CD4-positive, CD25-positive, alpha-beta regulatory T cell (primary cell): ENCODE measurements at places on chromosomes 1 and 21. TPM values are rescaled to one million over a fixed set of nuclear protein-coding genes. Genes with fewer than 3 reads are reported as not detected.
A peak's percentile ranks its signal among the peaks of the same experiment; 100 is the strongest.

The SLC1A7 gene
- total RNA-seq, result not detected

The ITPKB gene
- 216 TPM for total RNA-seq

The KIF26B gene
- not detected for total RNA-seq

DNA sequence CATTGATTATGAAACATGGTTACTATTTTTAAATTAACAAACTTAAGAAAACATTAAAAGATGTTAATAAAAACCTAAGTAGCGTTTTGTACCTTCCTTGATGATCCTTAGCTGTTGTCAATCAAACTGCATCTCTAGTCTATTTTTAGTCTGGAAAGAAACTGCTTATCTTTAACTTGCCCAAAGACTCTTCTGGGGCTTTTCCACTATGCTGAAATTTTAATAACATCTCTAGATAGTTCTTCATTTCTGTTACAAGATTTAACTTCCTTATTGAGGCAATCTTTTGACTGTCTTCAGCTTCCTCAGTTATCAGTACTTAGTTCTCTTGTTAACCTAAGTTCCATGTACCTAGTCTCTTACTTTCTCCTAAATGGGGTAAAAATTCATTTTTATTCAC, 135.9 kb upstream of the HMCN1 start:
- H3K27me3 ChIP-seq, result no peaks in the 10 kb centered on the region
- no peak for DNase-seq
- H3K4me1 ChIP-seq, result peaks cover 14% of the 10 kb centered on the region
- H3K4me3 ChIP-seq, result no peak overlapping the region
- no peaks in the 10 kb centered on the region for H3K36me3 ChIP-seq

GRCh38 chr1:24151175-24151533, 8.2 kb upstream of the IL22RA1 start:
- DNase-seq, result peak; percentile 2
- no peak overlapping the region for H3K4me3 ChIP-seq
- H3K36me3 ChIP-seq, result no peaks in the 10 kb centered on the region
- H3K27me3 ChIP-seq, result peaks cover 9% of the 10 kb centered on the region
- H3K4me1 ChIP-seq, result peaks cover 10% of the 10 kb centered on the region

GRCh38 chr1:99397029-99397428, 132.7 kb downstream of the PLPPR4 start:
- H3K4me3 ChIP-seq, result no peak overlapping the region
- H3K27me3 ChIP-seq, result no peaks in the 10 kb centered on the region
- no peak overlapping the region for H3K27ac ChIP-seq
- DNase-seq, result no peak
- no peaks in the 10 kb centered on the region for H3K36me3 ChIP-seq

DNA sequence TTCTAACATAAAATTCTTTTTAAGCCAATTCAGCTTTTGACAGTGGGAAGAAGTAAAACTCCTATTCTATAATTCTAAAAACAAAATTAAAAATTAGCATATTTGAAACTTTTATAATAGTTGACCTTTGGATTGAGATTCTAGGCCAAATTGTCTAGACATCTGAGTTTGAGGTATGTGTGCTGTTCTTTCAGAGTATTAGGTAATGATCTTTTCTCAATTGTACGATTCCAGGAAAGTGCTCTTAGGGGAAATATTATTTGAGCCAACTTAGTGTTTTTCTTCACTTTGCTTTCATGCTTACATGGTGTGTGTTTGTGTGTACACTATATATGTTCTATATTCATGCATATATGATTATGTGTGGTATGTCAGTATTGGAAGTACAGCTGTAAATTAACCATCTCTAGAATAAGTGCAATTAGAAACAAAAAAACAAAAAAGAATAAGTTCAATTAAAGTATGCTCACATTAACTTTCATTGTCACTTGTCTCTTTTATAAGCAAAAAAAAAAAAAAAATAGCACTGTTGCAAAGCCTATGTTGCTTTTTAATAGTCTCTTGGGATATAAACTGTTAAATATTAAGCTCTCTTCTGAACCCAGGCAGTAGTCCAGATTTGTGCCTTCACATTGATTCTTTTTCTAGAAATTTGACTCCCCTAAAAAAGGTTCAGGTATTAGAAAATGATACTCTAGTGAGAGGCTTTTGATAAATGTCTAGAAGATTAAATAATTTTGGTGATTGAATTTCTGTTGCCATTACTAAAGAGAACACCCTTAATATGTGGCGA, 132.2 kb downstream of the ATP5PO start:
- no peak for DNase-seq
- H3K4me3 ChIP-seq, result no peak overlapping the region
- no peaks in the 10 kb centered on the region for H3K4me1 ChIP-seq
- no peaks in the 10 kb centered on the region for H3K27me3 ChIP-seq
- H3K36me3 ChIP-seq, result no peaks in the 10 kb centered on the region
- no peak overlapping the region for H3K27ac ChIP-seq

The TBX15 gene
- total RNA-seq, result not detected

DNA sequence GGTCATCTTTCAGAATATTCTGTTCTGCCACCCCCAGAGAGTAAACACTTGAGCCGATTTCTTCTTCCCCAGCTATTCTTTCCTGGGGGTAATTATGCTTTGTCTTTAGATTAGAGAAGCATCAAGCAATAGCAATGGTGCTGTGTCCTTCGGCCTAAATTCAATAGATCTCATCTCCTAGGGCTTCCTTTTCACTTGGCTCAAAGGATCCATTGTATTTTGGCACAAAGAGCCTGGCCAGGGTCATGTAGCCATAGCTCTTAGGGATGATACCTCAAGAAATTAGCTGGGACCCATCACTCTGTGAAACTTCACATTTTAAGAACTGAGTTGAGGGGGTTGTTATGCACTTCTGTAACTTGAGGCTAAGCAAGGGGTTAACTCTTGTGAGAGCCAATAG, 27.0 kb downstream of the MRPS6 start:
- H3K27ac ChIP-seq, result no peak overlapping the region
- no peak for DNase-seq
- peaks cover 26% of the 10 kb centered on the region for H3K36me3 ChIP-seq
- no peak overlapping the region for H3K4me3 ChIP-seq
- no peaks in the 10 kb centered on the region for H3K4me1 ChIP-seq

The SPRR3 gene
- not detected for total RNA-seq

DNA sequence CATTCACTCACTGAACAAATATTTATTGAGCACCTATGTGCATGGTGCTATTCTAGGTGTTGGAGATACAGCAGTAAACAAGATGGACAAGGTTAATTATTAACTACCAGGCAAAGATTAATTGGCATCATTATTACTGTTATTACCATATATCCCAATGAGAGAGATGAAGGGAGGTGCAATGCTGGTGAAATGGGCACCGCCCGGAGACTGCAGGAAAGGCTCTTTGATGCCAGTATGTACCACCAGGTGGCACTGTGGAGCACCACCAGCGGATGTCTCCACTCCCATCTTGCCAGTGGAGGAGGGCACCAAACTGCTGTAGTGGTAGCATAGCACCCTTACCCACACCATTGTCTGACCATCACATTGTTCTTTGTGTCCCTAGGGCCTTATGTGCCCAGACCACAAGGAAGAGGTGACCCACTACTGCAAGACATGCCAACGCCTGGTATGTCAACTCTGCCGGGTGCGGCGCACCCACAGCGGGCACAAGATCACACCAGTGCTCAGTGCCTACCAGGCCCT, 3.0 kb downstream of the TRIM46 start:
- H3K4me1 ChIP-seq, result peaks cover 37% of the 10 kb centered on the region
- H3K36me3 ChIP-seq, result peaks cover 12% of the 10 kb centered on the region
- no peaks in the 10 kb centered on the region for H3K27me3 ChIP-seq
- DNase-seq, result peak; percentile 86
- no peak overlapping the region for H3K27ac ChIP-seq

The BEND5 gene
- 2.2 TPM for total RNA-seq

DNA sequence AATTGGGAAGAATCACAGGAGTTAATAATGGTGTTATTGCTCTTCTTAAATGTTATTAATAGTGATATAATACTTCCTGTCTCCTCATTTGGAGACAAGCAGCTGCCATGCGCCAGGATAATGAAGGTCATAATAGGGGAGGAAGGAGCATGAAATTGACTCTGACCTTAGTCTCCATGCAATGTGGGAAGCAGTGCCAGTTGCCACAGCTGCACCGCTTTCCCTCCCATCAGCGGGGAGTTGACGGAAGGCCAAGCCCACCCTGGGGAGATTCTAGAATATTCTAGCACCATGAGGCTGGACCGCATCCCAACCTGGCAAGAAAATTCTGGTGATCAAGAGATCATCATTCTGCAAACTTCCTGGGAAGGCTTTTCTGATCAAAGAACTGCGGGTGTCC, 11.0 kb upstream of the OLIG1 start:
- H3K4me1 ChIP-seq, result no peaks in the 10 kb centered on the region
- no peak overlapping the region for H3K4me3 ChIP-seq
- peaks cover 9% of the 10 kb centered on the region for H3K27me3 ChIP-seq
- H3K27ac ChIP-seq, result no peak overlapping the region
- H3K36me3 ChIP-seq, result no peaks in the 10 kb centered on the region
- DNase-seq, result no peak

DNA sequence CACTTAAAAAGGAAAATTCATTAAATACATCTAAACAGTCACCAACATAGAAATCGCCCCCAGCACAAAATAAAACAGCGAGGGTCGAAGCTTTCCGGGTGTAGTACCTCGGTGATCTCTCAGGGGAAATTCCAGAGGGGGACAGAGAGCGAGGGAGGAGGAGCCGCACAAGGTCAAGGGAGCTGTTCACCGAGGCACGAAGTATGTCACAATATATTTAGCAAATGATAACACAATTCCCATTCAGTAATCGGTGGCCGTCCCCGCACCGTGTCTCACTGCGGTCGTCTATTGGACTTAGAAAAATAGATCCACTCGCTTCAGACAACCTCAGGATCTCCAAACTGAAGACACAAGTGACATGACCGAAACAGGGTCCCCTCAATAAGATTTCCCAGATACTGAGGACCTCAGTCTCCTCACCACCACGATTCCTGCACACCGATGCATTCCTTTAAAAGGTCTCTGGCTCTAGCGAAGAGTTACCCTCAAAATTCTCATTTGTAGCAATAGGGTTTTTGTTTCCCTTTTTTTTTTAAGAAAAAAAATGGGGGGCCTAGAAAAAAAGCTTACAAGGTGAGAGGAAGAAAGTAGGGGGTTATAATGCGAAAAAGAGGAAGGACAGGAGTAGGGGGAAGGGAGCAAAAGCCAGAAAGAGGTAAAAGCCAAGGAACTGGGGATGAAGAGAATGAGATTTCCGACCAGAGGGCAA, 1.1 kb downstream of the LPGAT1 start:
- H3K27me3 ChIP-seq, result no peaks in the 10 kb centered on the region
- H3K4me3 ChIP-seq, result peak overlapping the region; percentile 64
- peaks cover 31% of the 10 kb centered on the region for H3K4me1 ChIP-seq
- no peak for DNase-seq
- H3K27ac ChIP-seq, result no peak overlapping the region

DNA sequence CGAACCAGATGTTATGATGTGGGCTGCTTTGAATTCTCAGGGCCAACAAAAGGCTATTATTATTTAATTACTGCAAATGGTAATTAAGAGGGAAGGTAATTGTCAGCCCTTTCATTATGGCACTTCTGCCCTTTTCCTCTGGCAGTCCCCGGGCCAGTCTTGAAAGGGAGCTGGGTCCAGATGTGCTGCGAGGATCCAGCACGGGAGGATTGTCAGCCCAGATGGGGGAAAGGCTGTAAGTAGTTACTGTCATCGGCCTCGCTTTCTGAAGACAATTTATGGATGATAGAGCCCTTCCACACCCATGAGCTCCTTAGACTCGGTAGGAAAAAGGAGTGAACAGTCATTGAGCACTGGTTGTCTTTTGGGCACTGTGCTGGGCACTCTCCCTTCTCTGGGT, 8.7 kb upstream of the ZNF362 start:
- no peaks in the 10 kb centered on the region for H3K4me1 ChIP-seq
- no peaks in the 10 kb centered on the region for H3K36me3 ChIP-seq
- no peak for DNase-seq
- no peak overlapping the region for H3K27ac ChIP-seq
- H3K4me3 ChIP-seq, result no peak overlapping the region

GRCh38 chr1:175881246-175881976, 138.0 kb upstream of the TNR start:
- H3K27ac ChIP-seq, result no peak overlapping the region
- H3K27me3 ChIP-seq, result no peaks in the 10 kb centered on the region
- no peaks in the 10 kb centered on the region for H3K36me3 ChIP-seq
- no peak for DNase-seq
